ENCODE measurements at places on chromosomes 3 and 15.

DNA sequence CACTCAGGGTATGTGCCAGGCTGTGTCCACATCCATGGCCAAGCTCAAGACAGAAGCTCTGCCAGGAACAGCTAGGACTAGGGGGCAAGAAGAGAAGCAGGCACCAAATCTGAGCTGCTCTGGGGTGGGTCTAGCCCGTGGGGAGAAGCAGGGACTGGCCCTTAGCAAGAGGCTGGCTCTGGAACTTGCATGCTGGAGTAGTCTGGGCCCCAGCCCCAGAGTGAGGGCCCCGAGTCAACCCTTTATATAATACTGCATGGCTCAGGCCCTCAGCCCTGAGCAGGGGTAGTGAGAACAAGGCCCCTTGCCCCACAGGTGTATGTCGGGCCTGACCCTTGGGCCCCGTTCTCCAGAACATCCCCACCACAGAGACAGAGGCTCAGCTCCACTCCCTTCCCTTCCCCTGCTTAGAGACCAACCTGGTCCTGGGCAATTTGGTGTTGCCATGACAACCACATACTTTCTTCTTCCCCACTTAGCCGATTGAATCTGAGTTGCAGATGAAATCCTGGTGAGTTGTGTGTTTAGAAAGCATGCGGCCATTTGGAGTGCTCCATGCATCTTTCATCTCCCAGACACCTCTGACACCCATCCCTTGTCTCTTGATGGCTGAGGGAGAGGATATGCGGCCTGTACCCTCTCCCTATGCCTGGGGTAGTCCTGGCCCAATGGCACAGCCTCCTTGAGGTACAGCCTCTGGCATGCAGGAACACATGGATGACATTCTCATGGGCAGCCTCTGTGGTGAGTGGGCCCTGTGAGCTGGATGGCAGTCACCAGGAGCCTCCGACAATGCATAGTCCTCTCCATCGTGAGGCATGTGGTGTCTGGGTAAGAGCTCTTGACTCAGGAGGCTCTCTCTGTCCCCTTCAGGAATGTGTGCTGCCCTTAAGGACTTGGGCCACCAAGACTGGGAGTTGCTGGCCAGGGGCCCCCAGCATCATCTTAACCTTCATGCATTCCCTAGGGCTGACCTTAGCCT lies 29.2 kb upstream of the SFMBT1 start:
- no peak for DNase-seq

DNA sequence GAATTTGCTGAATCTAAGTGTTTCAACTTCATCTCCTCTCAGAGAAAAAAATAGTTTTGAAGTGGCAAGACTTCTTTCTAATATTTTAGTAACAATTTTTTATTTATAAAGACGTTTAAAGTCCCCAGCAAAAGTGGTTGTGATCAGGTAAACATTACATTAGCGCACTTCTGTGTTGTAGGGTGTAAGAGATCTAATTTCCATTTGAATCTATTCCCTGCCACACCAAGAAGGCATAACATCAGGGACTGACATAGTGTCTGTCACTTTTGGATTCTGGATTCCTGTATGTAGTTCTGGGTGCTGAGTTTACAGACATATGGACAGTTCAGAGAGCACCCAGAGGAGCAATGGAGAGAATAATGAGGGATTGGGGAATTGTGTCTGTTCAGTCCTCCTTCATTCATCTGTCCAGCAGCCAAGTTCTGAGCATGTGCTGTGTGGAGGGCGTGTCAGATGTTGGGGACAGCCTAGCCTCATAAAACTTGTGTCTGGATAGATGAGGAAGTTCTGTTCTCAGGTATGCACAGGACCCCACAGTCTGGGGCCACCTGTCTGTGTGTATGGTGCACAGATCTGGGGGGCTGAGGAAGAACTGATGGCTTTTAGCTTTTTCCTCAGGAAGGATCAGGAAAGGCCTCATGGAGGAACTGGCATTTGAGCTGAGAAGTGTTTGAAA lies 65.6 kb downstream of the MAP2K5 start:
- DNase-seq, result no peak

- DNase-seq, result no peak
Observed at GRCh38 chr3:39166932-39167532, 13.6 kb upstream of the CSRNP1 start.

DNA sequence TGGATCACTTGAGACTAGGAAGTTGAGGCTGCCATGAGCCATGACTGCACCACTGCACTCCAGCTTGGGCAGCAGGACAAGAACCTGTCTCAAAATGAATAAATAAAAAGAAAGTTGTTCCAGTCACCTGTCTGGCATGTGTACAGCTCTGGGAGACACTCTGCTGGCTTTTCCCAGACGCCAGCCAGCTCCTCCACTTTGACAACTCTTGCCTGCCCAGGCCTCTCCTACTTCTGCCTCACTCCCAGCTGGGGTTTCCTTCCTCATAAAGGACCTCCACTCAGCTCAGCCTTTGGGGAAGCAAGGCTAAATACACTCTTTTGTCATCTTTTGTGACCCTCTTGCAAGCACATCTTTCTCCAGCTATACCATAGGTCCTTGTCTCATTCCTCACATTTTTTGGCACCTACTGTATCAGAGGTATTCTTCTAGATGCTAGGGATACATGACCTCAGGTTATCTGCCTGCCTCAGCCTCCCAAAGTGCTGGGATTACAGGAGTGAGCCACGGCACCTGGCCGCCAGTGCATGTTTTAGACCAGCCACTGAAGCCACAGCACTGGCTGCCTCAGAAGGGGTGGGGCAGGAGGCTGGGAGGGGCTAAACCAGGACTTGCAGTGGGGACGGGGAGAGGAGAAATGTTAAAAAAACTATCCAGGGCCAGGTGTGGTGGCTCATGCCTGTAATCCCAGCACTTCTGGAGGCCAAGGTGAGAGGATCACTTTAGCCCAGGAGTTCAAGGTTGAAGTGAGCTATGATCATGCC lies 10.0 kb upstream of the ELP6 start:
- DNase-seq, result no peak

GRCh38 chr3:17231537-17232261 lies 346.9 kb downstream of the PLCL2 start:
- no peak for DNase-seq

DNA sequence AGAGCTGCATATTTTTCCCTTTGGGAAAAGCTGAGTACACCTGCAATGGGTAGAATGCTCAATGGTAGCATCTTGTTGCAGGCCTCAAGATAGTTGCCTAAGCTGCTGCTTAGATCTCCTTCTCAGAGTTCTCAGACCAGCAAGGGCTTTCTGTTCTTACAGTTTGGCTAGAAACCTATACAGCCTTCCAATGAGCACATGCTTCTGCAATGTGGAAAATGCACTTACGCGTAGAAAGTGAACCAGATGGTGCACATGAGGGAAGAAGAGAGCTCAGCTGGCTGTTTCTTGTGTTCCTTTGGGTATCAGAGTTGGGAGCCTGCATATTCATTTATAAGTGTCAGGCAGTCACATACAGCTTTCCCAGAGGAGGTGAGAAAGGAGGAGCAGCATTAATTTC lies 136.4 kb downstream of the B3GALNT1 start:
- no peak for DNase-seq

DNA sequence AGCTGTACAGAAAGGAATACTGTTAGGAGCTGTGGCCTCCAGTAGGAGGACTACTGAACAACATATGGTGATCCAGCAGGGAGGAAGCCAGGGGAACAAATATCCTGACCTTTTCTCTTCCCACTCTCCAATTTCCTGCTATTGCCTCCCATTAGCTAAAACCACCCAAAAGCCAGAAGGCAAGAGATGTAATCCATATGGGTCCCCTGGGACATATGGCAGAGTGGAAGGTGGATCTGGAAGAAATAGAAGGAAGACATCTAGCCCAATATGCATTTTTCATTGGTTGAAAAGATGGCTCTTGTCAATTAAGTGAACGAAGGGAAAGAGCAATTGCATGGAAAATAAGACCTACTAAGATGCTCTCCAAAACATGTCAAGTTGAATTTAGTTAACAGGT lies 167.2 kb downstream of the CNTN3 start:
- DNase-seq, result no peak

GRCh38 chr3:55649554-55649953 lies 162.4 kb upstream of the WNT5A start:
- no peak for DNase-seq

- no peak for DNase-seq
Observed at GRCh38 chr3:162777118-162777517, 1280.5 kb downstream of the OTOL1 start.

- no peak for DNase-seq
Observed at GRCh38 chr15:63718590-63719035, 115.1 kb downstream of the HERC1 start.

- no peak for DNase-seq
Observed at GRCh38 chr3:134477002-134477401, 8.8 kb downstream of the ANAPC13 start.

- DNase-seq, result no peak
Observed at GRCh38 chr15:75647370-75648155, at the start of gene SNX33. TSS of gene SNX33 (plus strand) at chr15:75647912. CDS start at chr15:75649103, 1,191 bp downstream.

- DNase-seq, result no peak
Observed at GRCh38 chr3:10507331-10507730, 1.9 kb upstream of the ATP2B2 start.

DNA sequence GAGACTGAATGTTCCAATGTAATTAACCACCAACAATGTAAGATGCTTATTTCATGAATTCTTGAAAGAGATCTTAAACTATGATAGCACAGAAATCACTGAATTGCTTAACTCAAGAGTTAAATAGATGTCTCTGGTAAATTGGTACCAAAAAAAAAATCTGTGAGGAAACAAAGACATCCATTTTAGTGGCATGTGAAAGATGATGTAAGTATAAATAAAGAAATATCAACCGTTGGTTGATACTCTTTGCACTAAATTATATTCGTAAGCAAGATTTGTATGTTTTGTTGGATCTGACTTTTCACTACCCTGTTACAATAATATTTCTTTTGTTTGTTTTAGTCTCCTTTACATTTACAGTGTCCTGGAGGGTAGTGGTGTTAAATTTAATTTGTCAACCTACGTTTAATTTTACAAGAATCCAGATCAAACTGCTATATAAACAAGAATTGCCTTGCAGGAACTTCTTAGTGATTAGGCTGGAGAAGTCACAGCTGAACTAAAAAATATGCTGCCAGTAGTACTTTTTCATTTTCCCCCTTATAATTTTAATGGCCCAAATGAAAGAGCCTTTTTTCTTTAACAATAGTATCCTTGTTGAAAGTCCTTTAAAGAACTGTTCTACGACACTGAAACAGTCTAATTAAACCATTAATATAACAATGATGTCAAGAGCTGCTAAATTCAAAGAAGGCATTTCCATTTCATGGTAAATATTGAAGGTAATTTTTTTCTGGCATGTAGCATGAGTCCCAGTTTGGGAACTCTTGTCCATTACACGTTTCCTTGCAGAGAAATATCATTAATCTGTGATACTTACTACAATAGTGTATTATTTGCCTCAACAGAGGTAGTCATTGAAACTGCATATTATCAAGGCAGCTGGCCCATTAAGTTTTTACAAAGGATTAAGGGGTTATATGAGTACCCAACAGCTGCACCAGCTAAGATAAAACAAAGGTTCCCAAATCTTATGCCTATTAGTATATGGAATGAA lies 109.6 kb upstream of the PHLDB2 start:
- no peak for DNase-seq

- DNase-seq, result no peak
Observed at GRCh38 chr3:22885039-22885438, 318.1 kb upstream of the UBE2E2 start.

DNA sequence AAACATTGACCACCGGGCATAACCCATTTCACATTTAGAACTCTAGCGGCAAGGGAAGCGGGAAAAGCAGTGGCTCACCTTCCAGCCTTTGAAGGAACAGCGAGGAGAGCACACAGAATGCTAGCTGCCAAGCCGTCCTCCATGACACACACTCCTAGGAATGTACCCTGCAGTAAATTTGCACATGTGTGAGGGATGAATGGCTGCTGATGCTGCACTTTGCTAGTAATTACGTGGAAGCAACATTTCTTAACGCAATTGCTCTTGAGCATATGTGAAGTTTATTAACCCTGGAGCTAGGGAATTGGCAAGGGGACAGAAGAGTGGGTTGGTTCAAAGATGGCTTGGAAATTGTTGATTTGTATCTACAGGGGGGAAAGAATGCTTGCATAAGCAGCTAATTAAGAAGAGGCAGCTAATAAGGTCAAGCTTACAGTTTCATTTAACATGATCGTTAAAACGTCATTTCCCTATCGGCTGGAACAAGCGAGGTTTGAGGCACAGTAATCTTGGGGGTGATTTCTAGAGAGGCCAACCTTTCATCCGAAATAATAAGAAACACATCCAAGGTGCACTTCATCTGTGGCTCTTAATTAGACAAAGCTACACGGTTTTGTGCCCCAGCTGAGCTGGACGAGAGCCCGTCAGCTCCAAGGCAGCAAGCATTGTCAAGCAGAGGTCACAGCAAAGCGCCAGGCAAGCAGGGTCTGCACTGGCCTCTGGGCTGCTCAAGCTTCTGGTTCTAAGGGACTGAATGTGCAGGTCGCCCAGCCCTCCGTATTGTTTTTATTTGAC lies 123.4 kb downstream of the CHSY1 start:
- no peak for DNase-seq

GRCh38 chr3:120773932-120774331 lies 31.4 kb downstream of the GTF2E1 start:
- no peak for DNase-seq

DNA sequence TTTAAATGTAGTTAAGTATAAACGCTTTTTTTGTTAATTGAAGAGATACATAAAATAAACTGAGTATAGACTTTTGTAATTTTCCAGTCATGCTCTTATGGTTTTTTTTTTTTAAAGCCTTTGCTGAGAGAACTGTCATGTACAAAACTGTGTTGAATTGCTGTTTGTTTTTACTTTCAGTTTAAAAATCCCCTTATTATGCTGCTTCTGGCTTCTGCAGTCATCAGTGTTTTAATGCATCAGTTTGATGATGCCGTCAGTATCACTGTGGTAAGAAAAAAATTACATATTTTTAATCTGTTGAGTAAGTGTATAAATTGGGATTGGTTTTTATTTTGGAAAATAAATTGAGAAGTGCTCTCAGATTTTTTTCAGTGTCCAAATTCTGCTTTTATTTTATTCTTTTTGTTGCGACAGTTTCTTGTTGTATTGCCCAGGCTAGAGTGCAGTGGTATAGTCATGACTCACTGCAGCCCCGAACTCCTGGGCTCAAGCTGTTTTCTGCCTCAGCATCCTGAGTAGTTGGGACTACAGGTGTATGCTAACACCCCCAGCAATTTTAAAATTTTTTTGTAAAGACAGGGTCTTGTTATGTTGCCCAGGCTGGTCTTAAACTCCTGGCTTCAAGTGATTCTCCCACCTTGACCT lies 40.7 kb downstream of the ATP2C1 start:
- no peak for DNase-seq

GRCh38 chr3:16090024-16090423 lies 84.5 kb upstream of the GALNT15 start:
- DNase-seq, result no peak

All from NCI-H2029 treated with DMSO at 0.1 percent for 48 hours (cell line).